ENCODE measurements at places on chromosomes 1 and 21.

GRCh38 chr21:34740198-34740597, 71.4 kb downstream of the CLIC6 start:
- DNase-seq = no peak

DNA sequence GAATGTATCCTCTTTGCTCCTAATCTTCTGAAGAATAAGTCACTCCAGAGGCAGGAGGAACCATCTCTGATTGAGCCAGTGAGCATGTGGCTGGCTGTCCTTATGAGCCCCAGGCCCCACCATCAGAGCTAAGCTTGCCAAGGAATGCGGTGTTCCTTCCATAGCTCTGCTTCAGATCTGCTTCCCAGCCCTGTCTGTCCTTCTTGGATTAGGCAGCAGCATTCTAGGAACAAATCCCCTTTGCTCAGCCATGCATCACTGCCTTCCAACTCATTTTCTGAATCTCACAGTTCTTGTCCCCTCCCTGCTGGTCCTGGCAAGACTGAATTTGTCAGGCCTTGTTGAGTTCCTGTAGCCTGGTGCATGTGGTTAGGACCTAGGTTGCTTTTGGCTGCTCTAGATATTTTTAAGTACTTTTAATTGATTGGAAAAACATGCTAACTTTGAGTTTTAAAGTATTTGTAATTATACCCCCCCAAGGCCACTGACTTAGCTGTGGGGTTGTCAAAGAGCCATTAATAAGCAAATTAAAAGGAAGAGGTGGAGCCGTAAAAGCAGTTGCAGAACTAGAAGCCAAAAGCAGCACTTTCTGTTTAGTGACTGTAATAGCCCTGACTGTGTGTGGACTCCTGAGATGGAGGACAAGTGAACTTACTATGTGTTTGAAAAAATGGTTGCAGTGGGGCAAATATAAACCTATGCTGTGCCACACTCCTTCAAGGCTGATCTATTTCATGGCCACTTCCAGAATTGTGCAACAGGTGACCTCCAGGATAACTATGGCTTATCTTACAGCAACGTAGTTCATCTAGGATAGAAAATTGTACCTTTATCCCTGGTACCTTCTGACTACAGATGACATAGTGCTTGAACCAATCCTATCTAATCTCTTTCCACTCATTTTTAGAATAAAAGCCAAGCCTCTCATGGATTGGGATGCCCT, 61.3 kb upstream of the BACH1 start:
- DNase-seq = no peak

DNA sequence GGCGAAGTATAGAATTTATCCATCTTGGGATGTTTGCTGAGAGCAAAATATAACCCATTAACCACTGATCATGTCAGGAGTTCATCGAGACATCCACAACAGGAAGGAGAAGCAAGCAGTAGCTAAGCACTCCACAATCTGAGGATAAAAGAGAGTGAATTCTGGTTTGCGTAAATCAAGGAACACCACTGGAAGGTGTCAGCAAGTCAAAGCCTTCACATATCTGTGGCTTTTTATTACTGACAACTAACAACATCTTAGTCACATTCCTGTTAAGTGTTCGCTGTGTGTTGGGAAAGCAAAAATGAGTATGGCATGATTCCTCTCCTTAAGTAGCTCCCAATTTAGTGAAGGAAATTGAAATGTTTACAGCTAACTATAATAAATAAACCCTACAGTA, 44.5 kb upstream of the DARS2 start:
- DNase-seq = no peak

DNA sequence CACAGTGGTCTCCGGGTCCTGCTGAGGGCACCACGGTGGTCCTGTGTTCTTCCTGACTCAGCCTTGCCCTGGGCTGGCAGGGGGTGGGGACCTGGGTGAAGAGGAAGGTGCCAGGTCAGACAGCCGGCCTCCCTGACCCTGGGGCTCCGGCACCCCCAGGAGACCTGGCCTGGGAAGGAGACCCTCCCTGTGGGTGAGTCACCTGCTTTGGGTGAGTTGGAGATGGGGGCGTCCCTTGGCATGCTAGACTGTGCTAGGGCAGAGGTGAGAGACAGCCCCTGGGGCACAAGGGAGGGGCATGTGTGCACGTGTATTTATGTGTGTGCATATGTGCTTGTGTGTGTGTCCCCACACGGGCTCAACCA, 23.4 kb downstream of the SPSB1 start:
- DNase-seq = no peak

GRCh38 chr21:33552999-33553598, 10.3 kb downstream of the SON start:
- no peak for DNase-seq

GRCh38 chr1:81144240-81144825, 656.4 kb upstream of the ADGRL2 start:
- DNase-seq = no peak

DNA sequence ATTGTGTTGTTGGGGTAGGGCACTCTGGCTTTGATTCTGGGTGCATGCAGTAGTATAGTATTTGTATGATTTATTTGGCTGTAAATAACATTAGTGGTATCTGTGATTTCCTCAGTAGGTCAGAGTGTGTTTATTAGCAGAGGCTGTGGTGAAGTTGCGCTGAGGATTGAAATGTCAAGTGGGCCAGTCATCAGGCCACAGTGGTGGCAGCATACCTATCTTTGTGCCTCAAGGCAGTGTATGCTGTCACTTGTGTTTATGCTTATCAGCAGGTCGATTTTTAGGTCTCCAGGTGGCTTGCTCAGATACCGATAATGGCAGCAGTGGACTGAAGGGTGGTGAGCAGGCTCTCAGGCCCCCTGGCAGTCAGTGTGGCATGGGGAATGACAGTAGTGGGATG, 11.3 kb downstream of the LY9 start:
- no peak for DNase-seq

GRCh38 chr1:65955503-65955902, 162.8 kb downstream of the PDE4B start:
- DNase-seq = no peak

GRCh38 chr1:162327788-162328165, 48.9 kb downstream of the SPATA46 start:
- no peak for DNase-seq

DNA sequence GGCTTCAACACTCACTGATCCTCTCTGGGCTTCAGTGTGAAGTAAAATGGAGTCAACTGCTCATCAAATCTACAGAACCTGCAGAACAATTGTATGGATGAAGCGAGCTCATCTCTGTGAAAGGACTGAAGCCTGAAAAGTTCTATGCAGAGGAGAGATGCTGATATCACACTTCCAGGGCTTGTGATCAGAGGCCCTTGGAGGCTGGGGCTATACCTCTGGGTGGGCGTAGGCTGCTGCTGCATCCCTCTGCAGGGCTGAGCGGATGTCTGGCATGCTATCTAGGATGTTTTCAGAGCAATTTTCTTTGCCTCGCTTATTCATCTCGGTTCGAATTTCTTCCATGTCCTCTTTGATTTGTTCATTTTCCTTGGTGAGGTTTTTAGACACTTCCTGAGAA, 17.6 kb downstream of the OLFML2B start:
- no peak for DNase-seq

DNA sequence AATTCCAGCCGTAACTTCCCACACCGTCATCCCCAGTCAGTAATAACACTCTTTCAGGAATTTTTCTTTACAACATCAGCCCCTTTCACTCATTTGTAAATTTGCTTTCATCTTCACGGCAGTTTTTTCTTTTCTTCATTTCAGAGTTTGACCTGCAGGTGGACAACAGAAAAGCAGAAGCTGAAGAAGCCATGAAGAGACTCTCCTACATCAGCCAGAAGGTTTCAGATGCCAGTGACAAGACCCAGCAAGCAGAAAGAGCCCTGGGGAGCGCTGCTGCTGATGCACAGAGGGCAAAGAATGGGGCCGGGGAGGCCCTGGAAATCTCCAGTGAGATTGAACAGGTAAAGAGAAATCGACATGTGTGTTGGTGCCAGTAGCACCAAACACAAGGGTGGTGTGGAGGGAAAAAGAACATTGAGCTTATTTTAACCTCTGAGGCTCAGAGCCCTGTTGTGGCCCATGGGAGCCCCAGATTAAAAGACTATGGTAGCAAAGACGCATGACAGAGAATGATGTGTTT, 53.2 kb downstream of the LAMC2 start:
- DNase-seq = no peak

GRCh38 chr1:72498371-72498770, 216.0 kb upstream of the NEGR1 start:
- no peak for DNase-seq

DNA sequence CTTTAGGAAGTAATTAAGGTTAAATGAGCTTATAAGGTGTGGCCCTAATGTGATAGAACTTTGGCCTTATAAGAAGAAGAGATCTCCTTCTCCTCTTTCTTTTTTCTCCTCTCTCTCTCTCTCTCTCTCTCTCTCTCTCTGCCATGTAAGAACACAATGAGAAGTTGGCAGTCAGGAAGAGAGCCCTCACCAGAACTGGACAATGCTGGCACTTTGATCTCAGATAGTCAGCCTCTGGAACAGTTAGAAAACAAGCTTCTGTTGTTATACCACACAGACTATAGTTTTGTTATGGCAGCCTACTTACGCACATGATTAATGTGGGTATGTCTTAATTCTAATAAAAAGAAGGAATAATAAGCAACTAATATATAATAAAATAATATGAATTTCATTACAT, 444.2 kb upstream of the LRRC7 start:
- DNase-seq = no peak

DNA sequence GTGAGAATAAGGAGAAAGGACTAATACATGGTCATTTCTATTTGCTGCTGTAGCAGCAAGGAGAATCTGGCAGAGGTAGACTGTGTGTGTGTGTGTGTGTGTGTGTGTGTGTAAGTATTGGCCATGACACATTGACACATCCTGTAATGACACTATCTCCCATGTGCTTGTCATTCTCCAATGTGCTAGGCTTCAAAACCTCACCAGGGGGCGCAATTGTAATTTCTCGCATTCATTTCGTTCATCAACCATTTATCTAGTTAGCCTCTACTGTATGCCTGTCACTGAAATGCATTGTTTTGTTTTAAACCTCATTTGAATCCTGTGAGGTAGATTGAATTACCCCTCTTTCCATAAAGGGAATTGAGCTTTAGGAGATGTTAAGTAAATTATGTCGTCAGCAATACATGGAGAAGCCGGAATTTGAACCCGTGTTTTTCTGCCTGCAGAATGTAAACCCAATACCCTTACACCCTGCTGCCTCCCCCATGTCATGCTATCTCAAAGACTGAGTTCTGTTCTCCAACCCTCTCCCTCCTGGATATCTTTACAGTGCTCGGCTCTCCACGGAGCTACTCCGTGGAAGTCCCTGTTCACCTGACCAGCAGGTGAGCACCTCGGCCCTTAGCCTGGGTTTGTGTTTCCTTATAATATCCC, 100.8 kb downstream of the UCK2 start:
- DNase-seq = peak; percentile 37

- DNase-seq = no peak
Observed at GRCh38 chr21:37088186-37088735, 15.2 kb downstream of the TTC3 start.
